ENCODE measurements at places on chromosomes 1 and 21. TPM values are rescaled to one million over a fixed set of nuclear protein-coding genes. Genes with fewer than 3 reads are reported as not detected.

The SLC44A5 gene
- 0.10 TPM for total RNA-seq

The FCRL1 gene
- not detected for total RNA-seq

The ARTN gene
- total RNA-seq: not detected

The AVPR1B gene
- not detected for total RNA-seq

The PNRC2 gene
- total RNA-seq: 28.5 TPM

The RNASEL gene
- total RNA-seq: 2.6 TPM

The MTHFR gene
- 4.9 TPM for total RNA-seq

The SCNM1 gene
- total RNA-seq: 43.6 TPM

The HMGB4 gene
- total RNA-seq: not detected

The CFAP126 gene
- not detected for total RNA-seq

The MAGI3 gene
- total RNA-seq: 4.0 TPM

The EGLN1 gene
- 41.3 TPM for total RNA-seq

The COL9A2 gene
- total RNA-seq: 0.34 TPM

The ADGRB2 gene
- total RNA-seq: 5.8 TPM

The PRR9 gene
- total RNA-seq: not detected

The ADGRL4 gene
- total RNA-seq: not detected

The OR14I1 gene
- not detected for total RNA-seq

The SGIP1 gene
- not detected for total RNA-seq

The RFX5 gene
- total RNA-seq: 27.3 TPM

The LYPD8 gene
- not detected for total RNA-seq

The RHD gene
- total RNA-seq: not detected

The TNFAIP8L2 gene
- total RNA-seq: not detected

The FNDC5 gene
- 0.54 TPM for total RNA-seq

The AKNAD1 gene
- total RNA-seq: 0.74 TPM

The MFSD2A gene
- total RNA-seq: 4.4 TPM

The PEF1 gene
- 48.7 TPM for total RNA-seq

The GPR25 gene
- not detected for total RNA-seq

The S100B gene
- not detected for total RNA-seq

The UBL4B gene
- total RNA-seq: not detected

The CD48 gene
- not detected for total RNA-seq

The HTR1D gene
- 12.2 TPM for total RNA-seq

The DNAJC6 gene
- total RNA-seq: 4.9 TPM

The KMO gene
- 1.2 TPM for total RNA-seq

The ZNF648 gene
- total RNA-seq: not detected

The KDF1 gene
- not detected for total RNA-seq

The SHE gene
- total RNA-seq: 0.02 TPM

The BRDT gene
- total RNA-seq: not detected

The RSRP1 gene
- 23.7 TPM for total RNA-seq

The GJA5 gene
- total RNA-seq: not detected

The OVAAL gene
- not detected for total RNA-seq

The MYOG gene
- total RNA-seq: not detected

The PIGP gene
- 17.8 TPM for total RNA-seq

The ACOT11 gene
- 1.4 TPM for total RNA-seq

The ASTN1 gene
- total RNA-seq: not detected

The GLUL gene
- 20.3 TPM for total RNA-seq

The BARHL2 gene
- not detected for total RNA-seq

The TENT5C gene
- 0.14 TPM for total RNA-seq

The C1orf115 gene
- 5.8 TPM for total RNA-seq

The MUL1 gene
- 41.7 TPM for total RNA-seq

Measured in A549 treated with CpdA at 1 μM for 4 hours (cell line).